ENCODE measurements at places on chromosomes 16 and 17. TPM values are rescaled to one million over a fixed set of nuclear protein-coding genes. Genes with fewer than 3 reads are reported as not detected.

DNA sequence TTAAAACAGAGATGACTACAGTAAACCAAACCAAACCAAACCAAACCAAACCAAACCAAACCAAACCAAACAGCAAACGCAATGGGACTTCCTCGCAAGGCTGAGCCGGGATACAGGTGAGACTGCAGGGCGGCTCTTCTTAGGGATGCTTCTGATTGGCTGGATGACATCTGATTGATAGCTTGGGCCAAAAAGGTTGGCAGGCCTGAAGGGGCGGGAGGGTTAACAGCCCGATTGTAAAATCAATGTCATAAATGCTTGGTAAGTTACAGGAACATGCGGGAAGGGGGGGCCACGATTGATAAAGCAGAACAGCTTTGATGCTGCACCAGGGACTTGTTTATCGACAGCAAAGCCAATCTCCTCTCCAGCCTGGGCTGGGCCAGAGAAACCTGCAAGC, 86.1 kb downstream of the ZFHX3 start:
- no peak for DNase-seq

DNA sequence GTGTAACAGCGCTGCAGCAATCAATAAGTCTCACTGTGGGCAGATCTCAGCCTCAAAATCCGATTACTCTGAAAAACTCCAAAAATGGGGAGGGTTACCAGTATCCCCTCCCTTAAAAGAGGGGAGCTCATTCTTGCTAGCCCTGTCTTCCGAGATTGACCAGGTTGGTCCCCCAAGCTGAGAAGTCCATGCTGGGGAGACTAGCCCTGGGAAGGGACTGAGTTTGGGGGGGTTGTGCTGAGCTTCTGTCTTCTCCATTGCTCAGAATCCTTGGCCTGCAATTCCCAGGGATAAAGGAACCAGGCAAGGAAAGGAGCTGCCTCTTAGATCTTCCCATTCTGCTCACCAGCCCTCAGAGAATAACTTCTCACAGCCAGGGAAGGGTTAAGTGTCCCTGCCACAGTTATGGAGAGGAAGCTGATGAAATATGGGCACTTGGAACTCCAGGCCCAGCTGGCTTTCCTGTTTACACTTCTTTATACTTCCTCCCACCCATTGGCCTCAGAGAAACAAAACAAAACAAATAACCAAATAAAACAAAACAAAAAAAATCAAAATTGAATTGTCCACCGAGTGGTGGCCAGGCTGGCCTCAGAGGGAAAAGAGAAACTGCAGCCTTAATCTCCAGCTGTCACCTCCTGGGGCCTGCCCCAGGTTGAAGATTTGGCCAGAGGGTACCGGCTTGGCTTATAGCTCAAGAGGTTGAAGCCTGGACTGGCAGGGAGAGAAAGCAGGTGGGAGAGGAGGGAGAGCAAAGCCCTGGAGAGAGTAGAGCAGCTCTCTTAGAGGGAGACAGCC, 2.6 kb downstream of the HOXB3 start:
- DNase-seq = no peak

GRCh38 chr16:80517846-80518245, 22.9 kb upstream of the DYNLRB2 start:
- DNase-seq = no peak

DNA sequence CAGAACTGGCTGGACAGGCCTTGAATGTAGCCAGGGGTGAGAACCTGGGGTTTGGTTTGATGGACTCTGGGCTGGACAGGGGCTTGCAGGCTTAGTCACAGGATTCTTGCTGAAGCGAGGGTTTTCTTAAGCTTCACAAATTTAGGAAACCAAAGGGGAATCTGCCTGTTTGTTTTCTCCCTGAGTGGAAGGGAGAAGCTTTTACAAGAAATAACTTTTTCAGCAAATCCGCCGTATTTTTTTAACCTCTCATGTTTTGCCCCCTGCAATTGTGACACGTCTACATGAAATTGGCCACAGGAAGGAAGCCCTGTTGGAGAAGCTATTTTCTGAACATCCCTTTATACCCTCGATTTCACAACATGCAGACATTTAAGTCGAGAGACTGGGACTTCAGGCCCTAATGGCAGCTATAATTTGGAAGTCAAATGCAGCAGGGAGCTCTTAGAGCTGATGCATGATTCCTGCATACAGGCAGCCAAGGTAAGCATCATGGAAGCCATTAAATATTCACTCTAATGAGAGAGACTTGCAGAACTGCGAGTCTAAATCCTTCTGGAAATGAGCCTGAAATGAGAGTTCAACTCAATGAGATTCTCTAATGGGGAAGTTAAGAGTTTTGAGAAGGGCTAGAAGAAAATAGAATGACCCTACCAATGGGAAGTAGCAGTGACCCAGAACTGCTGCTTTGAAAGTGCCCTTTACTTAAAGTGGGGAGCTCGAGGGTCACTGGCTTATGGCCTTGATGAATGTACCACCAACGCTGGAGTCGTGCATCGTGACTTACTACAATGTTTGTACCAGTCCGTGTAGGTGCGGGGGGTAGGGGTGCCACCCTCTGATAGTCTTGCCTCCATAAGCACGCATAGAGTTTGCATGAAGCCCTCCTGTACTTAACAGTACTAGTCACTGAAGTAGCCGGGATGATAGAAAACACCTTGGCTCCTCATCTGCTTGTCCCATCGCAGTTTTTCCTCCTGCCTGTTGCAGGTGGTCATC, 45.1 kb upstream of the IRF8 start:
- no peak for DNase-seq

The CES5A gene
- total RNA-seq = not detected
